ENCODE measurements at places on chromosomes 6 and 20.

DNA sequence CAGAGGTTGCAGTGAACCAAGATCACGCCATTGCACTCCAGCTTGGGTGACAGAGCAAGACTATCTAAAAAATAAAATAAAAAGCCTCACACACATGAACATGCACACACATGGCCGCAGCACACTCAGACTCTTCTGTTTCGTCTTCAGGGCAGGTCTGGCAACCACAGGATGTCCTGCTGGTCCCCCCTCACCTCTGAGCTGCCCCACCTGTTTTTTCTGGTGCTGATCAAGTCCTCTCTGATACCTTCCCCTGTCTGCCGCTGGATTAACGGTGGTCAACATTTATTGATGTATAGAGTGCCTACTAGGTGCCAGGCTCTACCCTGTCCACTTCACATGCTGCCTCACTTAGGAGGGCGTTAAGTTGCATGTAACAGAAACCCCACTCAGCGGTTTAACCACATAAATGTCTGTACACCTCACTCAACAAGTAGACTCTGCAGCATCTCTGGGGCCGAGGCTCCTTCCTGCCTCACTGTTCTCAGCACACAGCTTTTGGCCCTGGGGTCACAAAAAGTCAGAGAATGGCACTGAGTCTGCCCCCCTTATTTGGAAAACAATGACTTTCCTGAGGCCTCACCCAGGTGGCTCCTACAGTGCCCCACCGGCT lies 4.5 kb upstream of the AP5S1 start:
- no peak for DNase-seq

DNA sequence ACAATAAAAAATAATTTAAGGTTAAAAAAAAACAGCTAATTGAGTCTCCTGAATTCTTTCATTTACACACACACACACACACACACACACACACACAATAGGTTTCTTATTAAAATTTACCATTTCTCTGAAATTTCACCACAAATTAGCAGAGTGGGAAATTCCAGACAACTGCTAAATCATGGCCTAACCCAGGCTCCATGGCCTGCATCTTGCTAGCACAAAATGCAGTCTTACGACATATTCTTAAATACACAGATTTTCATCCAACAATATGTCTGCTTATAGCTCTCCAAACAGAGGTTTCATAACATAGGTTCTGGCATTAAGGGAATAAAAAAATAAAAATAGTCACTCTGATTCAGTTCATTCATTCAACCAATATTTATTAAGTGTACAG lies 46.9 kb downstream of the SOD2 start:
- DNase-seq: no peak

GRCh38 chr6:4929097-4929718 lies 74.6 kb downstream of the RPP40 start:
- DNase-seq: no peak

DNA sequence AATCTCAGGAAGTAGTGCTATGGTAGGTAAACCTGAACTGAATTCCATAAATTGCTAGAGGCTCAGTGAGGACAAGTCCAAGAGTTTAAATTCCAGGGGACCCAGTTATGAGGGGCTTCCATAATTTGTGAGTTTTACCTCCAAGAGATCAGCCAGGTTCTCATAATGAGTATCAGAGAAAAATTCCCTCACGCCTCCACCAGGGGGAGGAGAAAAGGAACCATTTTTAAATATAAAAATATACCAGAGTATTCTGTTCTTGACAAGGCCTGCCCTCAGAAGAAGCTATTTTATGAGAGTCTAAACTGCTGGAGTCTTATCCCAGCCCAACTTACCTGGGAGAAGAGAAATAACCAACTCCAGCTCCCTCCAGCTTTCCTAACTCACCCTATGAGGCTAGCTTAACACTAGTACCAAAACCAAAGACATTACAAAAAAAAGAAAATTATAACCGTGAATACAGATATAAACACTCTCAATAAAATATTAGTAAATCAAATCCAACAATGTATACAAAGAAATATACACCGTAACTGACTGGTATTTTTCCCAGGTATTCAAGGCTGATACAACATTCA lies 158.7 kb downstream of the TFAP2A start:
- DNase-seq: no peak

DNA sequence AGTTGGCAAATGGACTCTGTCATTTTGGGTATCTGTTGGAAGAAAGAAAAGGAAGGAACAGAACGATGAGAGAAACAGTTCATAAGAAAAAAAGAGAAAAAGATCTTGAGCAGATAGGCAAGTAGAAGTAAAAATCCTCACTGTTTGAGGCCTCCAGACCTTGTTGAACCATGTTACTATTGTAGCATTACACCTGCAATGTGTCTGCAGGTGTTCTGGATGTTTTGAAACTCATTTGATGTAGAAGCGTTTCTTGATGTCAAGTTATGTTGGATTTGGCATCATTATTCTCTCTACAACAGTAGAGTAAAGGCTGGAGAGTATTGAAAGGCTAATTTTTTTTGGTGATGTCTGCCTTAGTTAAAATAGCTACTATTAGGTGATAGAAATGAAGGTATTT lies 108.7 kb downstream of the CARMIL1 start:
- DNase-seq: no peak

GRCh38 chr6:1856381-1856780 lies 246.7 kb downstream of the FOXC1 start:
- DNase-seq: no peak

DNA sequence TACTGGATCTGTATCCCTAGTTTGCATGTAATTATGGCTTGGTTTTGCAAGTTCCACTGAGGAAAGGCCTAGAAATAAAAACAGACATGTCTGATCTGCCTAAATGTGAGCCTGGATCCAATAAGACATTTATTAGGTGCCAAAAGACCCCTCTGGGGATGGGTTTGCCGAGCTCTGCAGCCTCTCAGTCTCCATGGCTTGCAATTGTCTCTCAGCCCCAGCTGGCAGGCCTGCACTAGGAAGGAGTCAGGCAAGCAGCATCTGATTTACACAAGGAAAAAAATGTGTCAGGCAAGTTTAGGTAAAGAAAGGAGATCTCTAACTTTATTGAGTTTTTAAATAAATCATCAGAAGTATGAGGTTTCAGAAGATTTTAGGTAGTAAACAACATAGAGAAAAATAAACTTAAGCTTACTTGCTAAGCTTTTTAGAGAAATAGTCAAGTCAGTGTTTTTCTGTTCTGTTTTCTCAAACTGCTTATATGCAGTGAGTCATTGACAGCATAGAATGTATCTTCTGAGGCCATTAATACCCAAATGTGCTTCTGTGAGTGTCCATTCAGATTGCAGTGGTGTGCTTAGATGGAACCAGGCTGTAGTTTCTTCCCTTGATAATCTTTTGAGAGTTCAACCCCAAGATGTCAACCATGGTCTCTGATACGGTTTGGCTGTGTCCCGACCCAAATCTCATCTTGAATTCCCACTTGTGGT lies 121.0 kb downstream of the FHL5 start:
- no peak for DNase-seq

- DNase-seq: no peak
Observed at GRCh38 chr6:53233309-53233708, 84.7 kb upstream of the GCM1 start.

- no peak for DNase-seq
Observed at GRCh38 chr6:143232849-143233248, 172.2 kb downstream of the AIG1 start.

- no peak for DNase-seq
Observed at GRCh38 chr20:46071573-46071972, 18.2 kb downstream of the NCOA5 start.

GRCh38 chr6:41503827-41504465 lies 42.2 kb upstream of the FOXP4 start:
- no peak for DNase-seq

DNA sequence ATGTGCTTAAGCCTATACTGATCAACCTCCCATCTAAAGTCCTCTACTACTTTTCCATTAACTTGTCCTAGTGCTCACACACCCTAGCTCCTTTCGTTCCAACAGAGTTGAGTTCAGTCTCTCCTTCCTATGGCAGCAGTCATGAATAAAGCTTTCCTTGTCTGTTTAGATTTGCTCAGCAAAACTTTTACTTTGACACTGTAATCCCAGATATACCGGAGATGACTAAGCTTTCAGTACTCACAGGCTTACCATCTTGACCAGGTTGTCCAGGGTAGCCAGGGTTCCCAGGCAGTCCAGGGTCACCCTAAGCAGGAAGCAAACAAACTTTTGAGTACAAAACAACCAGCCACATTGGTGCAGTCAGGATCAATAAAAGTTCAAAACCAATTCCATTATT lies 90.7 kb downstream of the COL21A1 start:
- DNase-seq: no peak

DNA sequence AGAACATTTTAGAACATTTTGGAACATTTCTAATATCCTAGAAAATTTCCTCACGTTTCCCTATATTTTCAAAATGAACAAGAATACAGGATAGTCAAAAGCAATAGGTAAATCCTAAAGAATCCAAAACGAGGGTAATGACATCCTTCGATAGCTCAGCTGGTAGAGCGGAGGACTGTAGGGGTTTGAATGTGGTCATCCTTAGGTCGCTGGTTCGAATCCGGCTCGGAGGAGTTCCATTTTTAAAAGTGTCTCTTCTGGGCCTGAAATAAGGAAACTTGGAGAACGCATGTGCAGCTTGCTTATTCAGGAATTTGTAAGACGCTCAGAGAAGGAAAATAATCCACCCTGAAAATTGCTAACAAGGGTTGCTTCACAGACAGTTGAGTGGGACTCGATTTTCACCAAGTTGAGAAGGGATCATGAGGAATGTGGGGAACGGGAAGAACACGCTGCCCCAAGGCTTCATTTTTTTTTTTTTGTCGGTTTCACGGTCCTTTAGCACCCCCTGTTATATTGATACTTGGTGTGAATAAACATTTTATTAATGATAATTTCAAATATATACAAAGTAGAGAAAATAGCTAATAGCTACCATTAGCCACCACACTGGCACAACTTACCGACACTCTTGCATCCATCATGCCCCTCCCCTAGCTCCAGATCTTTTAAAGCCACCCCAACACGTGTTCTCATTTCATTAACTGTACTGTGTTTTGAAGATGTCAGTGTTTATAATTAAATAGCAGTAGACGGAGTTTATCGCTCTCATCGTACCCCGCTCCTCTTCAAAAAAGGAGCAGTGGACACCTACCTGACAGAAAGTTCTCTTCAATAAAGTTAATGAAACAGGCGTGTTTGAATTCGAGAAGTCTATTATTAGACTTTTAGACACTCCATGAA lies 1.8 kb upstream of the ABT1 start:
- no peak for DNase-seq

GRCh38 chr6:47650553-47651432 lies 47.6 kb upstream of the ADGRF4 start:
- no peak for DNase-seq

- no peak for DNase-seq
Observed at GRCh38 chr6:20542927-20543602, 8.8 kb downstream of the CDKAL1 start.

DNA sequence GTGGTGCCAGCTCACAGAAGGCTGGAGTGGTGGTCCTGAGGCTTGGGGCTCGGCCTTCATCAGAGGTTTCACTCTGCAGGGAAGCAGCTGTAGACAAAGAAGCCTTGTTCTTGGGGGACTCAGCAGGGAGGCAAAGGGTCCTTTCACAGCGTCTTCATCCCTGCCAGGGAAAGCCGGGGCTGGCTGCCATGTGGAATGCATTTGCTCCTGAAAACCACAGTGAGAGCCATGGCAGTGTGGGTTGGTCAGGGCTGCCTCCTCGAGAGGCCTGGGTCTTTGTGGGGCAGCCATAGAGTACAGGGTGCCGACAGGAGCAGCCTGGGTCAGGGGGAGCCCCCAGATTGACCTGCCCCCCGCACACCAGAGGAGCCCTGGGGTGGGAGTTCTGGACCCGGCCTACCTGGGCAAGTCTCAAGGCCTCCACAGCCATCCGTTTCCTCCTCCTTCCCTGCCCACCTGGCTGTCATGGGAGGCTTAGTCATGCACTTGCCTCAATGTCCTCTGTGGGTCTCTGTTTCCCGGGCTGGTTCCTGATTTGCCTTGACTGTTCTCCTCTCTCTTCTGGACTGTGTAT lies 144.0 kb downstream of the CDC5L start:
- peak; percentile 62 for DNase-seq

DNA sequence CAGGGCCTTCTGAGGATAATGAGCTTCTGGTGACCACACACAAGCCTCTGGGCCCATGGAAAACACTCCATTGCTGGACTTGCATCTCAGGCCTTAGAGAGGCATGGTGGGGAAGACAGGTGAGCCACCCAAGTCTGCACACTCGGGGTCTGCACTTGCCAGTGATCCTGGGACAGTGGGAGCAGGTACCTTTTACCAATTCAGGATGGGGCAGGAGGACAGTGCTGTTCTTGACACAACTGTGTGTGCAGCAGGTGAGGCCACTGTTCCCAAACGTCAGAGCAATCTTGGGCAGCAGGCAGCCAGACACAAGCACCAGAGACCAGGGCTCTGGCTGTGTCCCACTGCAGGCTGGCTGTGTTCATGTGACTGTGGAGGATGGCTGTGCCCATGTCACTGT lies 221.3 kb downstream of the ERMARD start:
- DNase-seq: peak; percentile 69

- no peak for DNase-seq
Observed at GRCh38 chr20:49591217-49591865, 23.4 kb upstream of the PTGIS start.

DNA sequence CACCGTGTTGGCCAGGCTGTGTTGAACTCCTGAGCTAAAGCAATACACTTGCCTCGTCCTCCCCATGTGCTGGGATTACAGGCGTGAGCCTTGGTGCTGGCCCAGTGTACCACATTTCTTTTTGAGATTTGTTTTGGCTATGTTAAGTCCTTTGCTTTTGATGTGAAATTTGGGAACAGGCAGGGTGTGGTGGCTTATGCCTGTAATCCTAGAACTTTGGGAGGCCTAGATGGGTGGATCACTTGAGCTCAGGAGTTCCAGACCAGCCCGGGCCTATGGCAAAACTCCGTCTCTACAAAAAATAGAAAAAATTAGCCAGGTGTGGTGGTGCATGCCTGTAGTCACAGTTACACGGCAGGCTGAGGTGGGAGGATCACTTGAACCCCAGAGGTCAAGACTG lies 40.2 kb downstream of the GINS1 start:
- no peak for DNase-seq

DNA sequence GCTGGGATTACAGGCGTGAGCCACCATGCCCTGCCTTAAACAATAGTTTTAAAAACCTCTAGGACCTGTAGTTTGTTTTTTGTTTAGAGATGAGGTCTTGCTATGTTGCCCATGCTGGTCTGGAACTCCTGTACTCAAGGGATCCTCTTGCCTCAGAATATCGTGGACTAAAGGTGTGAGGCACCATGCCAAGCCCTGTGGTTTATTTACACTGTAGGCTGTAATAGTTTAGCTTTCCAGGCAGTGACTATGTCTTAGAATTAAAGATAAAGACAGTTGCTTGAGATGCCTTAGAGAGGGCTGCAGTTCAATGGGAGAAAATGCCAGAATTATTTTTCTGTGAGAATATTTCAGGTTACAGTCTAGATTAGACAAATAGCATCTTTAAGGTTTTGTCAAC lies 72.9 kb downstream of the SGK1 start:
- no peak for DNase-seq

GRCh38 chr6:111884068-111884467 lies 10.8 kb upstream of the FYN start:
- DNase-seq: no peak

All from osteocyte (in vitro differentiated cells).